NCI-H187 treated with DMSO at 0.1 percent for 48 hours (cell line): ENCODE measurements at places on chromosomes 7 and 10.

DNA sequence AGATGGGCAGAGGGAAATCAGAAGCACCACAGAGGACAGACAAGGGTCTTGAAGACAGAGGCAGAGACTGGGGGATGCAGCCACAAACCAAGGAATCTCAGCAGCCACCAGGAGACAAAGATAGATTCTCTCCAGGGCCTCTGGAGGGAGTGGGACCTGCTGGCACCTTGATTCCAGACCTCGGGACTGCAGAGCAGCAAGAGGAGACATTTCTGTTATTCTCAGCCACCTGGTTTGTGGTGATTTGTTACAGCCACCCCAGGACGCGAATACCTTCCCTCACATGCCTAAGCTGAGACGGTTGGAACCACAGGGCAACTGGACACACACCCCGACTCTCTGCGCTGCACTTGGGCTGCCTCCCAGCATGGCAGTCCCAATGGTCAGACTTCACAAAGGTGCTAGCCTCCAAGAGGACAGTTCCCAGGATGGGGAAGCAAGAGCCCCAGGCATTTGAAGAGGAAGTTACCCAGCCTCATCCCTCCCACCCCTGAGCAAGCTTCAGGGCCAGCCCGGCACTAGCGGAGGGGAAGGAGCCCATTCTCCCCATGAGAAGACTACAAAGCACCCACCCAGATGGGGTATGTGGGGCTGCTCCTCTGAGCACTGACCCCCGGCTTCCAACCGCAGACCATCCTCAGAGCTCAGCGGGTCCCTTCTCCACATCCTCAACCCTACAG lies 104.6 kb upstream of the INSIG1 start:
- DNase-seq, result no peak

DNA sequence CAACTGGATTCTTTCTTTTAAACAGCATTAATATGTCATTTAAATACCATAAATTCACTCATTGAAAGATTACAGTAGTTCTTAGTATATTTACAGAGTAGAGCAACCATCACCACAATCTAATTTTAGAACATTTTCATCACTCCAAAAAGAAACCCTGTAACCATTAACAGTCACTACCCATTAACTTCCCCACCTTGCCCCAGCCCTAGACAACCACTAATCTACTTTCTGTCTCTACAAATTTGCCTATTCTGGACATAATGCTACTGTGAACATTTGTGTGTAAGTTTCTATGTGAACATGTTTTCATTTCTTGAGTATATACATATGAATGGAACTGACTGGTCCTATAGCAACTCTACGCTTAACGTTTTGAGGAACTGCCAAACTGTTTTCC lies 42.4 kb downstream of the P4HA1 start:
- DNase-seq, result no peak

- DNase-seq, result no peak
Measured at GRCh38 chr10:68516766-68517165, 10.6 kb downstream of the SLC25A16 start.

GRCh38 chr7:82600531-82600930 lies 157.0 kb upstream of the CACNA2D1 start:
- peak; percentile 80 for DNase-seq

DNA sequence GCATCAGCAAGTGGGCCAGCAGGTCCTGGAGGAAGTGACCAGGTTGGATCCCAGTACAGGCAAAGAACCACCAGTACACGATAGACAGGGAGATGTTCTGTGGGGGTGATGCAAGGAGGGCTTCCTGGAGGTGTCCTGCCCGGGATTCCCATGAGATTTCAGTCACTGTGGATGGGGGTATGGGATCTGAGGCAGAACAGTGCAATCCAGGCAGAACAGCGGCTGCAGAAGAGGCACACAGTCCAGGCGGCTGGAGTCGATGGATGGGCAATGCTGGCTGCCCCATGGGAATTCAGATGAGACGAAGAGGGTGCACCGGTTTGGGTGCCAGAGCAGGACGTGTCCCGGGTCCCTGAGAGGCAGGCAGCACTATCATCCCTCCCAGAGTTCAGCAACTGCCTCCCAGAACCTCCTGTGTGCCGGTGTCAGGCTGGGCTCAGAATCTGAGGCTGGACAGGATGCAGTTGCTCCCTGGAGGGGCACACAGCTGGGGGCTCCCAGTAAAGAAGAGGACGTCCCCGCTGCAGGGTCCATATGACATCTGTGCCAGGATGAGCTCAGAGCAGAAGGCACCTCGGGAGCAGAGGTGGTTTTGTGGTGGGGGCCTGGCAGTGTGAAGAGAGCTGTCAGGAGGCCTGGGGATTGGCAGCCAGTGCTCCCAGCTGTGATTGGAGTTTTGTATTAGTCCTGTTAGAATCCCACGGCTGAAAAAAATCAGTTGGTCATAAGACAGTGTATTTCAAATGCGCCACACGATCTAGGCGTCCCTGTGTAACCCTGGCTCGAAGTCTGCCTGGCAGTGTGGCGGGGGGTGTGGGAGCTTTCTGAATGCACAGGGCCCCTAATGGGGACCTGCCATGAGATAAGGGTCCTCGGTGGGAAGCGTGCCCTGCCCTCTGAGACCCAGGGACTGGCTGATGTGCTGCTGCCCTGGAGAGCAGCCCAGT lies 3.2 kb downstream of the KNDC1 start:
- DNase-seq, result no peak

GRCh38 chr7:86748843-86749719 lies 105.4 kb downstream of the GRM3 start:
- no peak for DNase-seq

- no peak for DNase-seq
Measured at GRCh38 chr10:79407811-79408795, 37.3 kb downstream of the ZCCHC24 start.

- no peak for DNase-seq
Measured at GRCh38 chr7:83648464-83649241, at the start of gene SEMA3E. SEMA3E (minus strand) TSS chr7:83649139.

GRCh38 chr7:126079581-126079980 lies 1150.0 kb upstream of the POT1 start:
- DNase-seq, result no peak

GRCh38 chr7:135217645-135218509 lies 6.6 kb upstream of the WDR91 start:
- DNase-seq, result no peak

DNA sequence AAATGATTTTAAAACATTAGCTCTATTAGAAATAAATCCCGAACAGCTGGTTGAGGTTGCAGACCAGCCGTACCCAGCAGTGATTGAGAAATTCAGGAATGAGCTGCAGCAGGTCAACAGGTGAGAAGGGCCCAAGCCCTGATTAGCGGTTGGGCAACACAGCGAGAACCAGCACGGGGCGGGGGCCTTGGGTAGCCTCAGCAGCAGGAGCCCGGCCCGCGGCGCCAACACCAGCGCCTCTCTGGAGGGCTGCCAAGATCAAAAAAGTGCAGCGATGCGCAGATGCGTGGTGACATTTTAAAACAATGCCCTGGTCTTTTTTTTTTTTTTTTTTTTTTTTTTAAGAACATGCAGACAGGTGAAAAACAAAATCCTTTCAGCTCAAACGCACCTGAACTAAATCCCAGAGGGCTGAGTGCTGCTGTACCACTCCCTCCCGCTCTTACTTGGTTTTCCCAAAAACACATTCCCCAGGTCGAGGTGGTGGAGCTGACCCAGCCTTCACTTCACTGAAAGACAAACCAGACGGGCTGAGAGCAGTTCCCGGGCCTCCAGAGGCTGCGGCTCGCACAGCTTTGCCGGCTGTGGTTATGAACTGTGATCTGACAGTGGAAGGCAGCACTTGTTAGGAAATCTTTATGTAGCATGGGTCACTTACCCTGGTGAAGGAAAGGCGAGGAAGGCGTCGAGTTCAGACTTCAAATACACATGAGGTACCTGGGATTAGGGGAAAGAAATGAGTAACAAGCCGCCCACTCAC lies 579.4 kb downstream of the SDK1 start:
- peak; percentile 20 for DNase-seq

GRCh38 chr10:110144507-110144906 lies 62.9 kb upstream of the MXI1 start:
- DNase-seq, result no peak

- no peak for DNase-seq
Measured at GRCh38 chr10:19812976-19813375, 3.3 kb upstream of the PLXDC2 start.

DNA sequence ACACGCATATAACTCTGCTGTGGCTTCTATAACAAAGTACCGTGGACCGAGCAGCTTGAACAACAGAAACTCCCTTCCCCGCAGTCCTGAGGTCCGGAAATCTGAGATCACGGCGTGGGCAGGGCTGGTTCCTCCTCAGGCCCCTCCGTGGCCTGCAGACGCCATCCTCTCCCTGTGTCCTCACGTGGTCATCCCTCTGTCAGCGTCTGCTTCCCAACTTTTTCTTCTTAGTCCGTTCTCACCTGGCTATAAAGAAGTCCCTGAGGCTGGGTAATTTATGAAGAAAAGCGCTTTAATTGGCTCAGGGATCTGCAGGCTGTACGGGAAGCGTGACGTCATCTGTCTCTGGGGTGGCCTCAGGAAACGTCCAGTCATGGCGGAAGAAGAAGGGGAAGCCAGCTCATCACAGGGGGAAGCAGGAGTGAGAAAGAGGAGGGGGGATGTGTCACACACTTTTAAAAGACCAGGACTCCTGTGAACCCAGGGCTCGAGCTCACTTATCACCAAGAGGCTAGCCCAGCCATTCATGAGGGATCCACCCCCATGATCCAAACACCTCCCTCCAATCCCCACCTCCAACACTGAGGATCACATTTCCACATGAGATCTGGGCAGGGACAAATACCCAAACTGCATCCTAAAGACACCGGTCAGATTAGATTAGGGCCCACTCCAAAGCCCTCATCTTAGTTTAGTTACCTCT lies 91.2 kb upstream of the INSIG1 start:
- no peak for DNase-seq

GRCh38 chr10:89613582-89613981 lies 31.5 kb downstream of the PANK1 start:
- no peak for DNase-seq

DNA sequence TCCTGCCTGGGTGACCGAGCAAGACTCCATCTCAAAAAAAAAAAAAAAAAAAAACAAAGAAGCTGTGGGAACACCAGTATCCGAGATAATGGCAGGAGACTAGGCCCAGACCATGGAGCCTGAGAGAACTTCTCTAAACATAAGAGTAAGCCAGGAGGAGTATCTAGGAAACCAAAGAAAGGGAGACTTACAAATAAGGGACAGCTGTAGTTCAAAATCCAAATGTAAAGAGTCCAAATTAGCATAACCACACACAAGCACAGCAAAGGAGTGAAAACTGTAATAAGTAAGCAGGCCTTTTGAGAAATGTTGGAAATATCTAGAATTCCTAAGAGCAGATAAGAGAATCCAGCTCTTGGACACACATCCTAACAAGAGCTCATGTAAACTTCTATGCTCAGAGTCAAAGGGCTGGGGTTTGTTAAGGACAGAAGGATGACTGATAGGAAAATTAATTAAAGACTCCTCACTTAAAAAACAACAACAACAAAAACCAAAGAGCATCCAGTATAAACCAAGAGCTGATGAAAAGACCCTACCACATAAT lies 15.8 kb downstream of the ZNF25 start:
- no peak for DNase-seq

GRCh38 chr7:48426966-48427555 lies 255.8 kb downstream of the ABCA13 start:
- DNase-seq, result no peak

- DNase-seq, result no peak
Measured at GRCh38 chr10:19578571-19578970, 237.7 kb upstream of the PLXDC2 start.

- no peak for DNase-seq
Measured at GRCh38 chr10:32953277-32953927, 4.6 kb downstream of the ITGB1 start.

GRCh38 chr7:15213093-15213492 lies 310.5 kb upstream of the DGKB start:
- no peak for DNase-seq

DNA sequence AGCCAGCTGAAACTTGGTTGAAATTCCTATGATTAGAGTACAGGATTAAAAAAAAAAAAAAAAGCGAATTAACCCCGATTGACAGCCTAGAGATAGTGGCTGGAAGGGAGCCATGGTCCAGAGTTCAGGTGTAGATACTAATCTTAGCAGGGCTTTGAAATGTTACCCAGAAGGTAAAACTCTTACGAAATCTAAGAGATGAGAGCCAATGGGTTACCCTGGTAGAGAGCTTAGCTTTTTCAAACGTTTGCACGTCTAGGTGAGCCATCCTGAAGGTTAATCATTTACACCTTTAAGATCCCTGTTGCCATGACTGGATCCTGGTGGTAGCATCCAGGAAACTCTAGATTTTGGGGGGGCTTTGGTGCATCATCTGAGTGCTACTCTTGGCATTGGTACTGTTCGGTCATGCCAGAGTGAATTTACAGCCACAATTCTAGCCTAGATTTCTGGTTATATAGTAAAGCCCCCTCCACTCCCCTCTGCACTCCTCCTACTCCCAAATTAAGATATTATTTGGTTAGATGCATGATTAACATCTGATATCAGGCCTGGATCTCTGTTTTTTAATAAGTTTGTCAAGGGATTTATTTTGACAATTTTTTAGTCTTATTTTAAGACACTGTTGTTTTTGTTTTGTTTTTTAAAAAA lies 1.2 kb downstream of the AGFG2 start:
- no peak for DNase-seq

- no peak for DNase-seq
Measured at GRCh38 chr7:3032256-3032655, 11.4 kb downstream of the CARD11 start.

DNA sequence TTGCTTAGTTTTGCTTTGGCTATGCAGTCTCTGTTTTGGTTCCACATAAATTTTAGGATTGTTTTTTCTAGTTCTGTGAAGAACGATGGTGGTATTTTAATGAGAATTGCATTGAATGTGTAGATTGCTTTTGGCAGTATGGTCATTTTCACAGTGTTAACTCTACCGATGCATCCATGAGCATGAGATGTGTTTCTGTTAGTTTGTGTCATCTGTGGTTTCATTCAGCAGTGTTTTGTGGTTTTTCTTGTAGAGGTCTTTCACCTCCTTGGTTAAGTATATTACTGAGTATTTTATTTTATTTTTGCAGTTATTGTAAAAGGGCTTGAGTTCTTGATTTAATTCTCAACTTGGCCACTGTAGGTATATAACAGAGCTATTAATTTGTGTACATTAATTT lies 78.2 kb upstream of the ZNF92 start:
- DNase-seq, result no peak

GRCh38 chr7:67343572-67343971 lies 346.9 kb downstream of the TYW1 start:
- DNase-seq, result peak; percentile 26
